ENCODE measurements at places on chromosomes 7 and 10.

DNA sequence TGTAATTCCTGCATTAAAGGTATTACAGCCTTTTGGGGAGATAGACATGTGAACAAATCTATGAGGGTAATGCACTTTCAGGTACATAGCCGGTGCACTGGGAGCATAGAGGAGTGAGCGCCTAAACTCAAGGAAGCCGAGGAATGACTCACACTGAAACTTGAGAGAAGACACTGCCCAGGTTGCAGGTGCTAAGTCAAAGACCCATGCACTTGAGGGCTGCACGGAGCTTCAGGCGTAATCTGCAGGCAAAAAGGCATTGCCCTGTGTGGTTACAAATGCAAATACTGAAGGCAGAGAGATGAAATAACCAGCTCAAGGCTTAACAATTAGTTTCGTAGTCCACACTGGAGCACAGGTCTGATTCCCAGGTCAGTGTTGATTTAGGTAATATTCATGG lies 51.0 kb upstream of the OSBPL3 start:
- no peak for DNase-seq

DNA sequence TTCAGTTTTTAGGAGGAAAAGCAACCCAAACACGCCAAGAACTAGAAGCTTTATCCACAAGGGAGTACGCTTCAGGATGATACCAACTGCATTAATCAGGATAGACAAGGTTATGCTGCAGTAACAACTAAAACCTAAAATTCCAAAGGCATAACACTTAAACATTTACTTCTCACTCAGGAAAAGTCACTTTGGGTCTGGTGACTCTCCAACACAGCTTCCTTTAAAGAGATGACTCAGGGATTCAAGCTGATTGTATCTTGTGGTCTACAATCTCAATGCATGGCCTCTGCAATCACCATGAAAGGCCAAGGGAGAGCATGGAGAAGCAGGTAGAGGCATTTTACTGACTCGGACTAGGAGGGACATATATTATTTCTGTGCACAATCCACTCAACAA lies 315.8 kb downstream of the KCNMA1 start:
- no peak for DNase-seq

- DNase-seq = no peak
These were observed 22.7 kb upstream of the EEPD1 start for GRCh38 chr7:36130236-36130945.

DNA sequence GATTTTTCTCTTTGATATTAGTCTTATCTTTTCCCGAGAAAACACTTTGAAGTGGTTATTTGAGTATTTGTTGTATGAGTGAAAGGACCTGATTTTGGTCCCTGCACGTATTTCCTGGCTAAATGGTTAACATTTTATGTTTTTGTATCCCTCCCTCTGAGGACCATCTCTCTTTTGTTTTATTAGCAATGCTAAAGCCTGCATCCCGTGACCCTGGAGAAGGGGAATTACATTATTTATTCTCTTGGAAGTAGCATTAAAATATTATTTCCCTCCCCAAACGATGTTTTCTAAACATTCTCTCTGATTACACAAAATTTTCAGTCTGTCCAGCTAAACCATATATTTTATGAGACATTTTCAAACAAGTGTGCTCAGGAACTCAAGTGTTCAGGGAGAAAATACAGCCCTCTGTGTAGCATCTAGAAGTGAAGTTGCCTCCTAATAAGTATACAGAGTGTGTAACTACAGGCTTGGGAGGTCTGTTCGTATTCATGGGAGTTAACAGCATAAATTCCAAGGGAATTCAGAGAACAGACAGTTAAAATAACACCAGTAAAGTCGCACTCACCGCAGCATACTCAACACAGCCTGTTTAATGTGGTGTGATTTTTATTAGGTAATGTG lies 163.8 kb upstream of the NPVF start:
- no peak for DNase-seq

DNA sequence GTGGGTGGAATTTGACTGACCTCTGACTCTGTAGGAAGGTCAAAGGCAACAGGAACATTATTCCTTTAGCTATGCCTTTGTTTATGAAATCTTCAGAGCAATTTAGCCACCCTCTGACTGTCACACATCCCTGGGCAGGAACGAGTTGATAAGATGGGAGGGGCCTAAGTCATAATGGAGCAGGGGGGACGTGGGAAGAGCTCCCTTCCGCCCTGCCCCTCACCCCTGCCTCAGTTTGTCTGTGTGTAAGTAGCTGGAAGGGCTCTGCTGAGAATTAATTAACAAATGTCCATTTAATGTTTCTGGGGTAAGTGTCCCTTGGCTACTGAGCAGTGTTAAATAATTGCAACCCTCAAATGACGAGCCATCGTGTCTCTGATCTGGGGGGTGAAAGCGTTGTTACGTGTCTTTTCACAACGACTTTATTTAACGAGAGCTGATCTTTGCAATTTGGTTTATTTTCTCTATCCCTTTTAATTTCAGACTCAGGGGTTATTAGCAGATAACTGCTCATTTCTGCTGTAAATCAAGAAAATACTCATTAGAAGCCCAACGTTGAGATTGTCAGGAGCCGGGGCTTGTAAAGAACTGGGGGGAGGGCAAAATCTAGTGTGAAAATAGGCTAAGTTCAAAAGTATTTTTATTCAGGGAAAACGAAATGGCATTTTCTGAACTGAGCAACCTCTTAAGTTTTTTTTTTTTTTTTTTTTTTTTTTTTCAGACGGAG lies 12.5 kb upstream of the UNCX start:
- DNase-seq = no peak

DNA sequence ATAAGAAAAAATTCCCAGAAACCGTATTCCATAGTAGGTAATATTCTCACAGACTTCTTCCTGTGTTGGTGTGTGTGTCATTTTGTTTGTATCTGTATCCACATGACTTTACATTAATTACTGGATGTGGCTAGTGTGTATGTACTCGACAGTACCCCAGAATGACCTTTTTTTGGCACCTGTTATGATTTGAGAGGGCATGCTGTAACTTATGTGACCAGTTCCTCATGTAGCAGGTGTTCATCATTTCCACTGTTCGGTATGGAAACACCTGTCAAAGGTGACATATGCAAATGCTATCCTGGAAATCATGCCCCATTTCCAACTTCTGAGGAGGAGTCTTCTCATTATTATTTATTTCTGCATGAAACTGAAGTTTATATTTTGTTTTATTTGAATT lies 89.3 kb downstream of the ZMYND11 start:
- no peak for DNase-seq

- DNase-seq = no peak
These were observed 2.0 kb downstream of the MNX1 start for GRCh38 chr7:157008206-157009169.
